Activated naive CD4-positive, alpha-beta T cell treated with anti-CD3 and anti-CD28 coated beads for 36 hours (primary cell): ENCODE measurements at places on chromosomes 6 and 20. TPM values are rescaled to one million over a fixed set of nuclear protein-coding genes. Genes with fewer than 3 reads are reported as not detected.
A peak's percentile ranks its signal among the peaks of the same experiment; 100 is the strongest.

DNA sequence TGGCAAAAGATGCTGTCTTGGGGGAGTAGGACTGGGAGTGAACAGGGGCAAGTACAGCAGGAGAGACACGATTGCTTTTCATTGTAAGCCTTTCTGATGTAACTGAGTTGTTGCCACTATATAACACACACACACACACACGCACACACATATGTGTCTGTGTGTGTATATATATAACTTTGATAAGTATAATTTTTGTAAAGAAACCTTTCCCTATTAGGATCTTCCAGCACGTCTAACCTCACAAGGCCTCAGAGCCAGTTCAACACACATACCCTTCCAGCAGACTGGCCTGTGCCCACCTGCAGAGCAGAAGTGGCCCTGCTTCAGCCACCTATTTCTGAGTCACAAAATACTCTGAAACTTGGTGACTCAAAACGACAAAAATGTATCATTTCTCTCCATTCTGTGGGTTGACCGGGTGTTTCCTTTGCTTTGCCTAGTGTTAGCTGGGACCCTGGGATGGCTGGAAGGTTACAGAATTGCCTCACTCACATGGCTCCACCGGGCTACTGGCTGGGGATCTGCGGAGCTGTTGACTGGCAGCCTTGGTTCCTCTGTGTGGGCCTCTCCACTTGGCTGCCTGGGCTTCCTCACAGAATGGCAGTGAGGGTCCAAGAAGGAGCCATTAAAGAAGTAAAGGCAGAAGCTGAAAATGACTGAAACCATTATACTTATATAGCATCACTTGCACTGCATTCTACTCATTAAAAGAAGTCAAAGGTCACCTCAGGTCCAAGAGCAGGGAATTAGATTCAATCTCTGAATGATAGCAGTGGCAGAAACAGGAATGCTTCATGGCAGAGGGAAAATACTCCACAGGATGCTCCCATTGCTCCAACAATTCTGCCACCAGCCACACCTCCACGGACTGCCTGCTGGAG, 126.4 kb downstream of the BANF2 start:
- no peak overlapping the region for H3K4me3 ChIP-seq
- H3K27me3 ChIP-seq = no peaks in the 10 kb centered on the region
- H3K36me3 ChIP-seq = no peaks in the 10 kb centered on the region
- peaks cover 8% of the 10 kb centered on the region for H3K4me1 ChIP-seq
- DNase-seq = peak; percentile 19

DNA sequence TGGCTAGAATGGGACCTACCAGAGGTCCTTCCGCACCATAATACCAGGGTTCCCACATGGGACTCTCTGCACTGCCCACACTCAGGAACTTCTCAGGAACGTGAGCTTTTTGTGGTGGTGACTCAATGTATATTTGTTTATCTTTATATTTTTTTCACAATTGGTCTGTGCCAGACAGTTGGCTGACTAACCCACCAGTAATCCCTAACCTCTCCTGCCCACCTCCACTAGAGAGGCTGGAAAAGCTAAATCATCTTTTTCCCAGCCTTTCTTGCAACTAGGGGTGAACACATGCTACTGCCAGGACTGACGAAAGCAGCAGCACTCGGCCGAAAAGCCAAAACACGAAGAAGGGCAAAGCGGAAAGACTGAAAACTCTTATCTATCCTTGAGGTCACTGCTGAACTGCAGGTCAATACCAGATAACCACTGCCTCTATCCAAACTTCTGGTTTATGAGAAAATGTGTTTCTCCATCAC, 112.9 kb downstream of the TRERF1 start:
- H3K36me3 ChIP-seq = no peaks in the 10 kb centered on the region
- H3K4me1 ChIP-seq = peaks cover 49% of the 10 kb centered on the region
- H3K27me3 ChIP-seq = no peaks in the 10 kb centered on the region
- peak overlapping the region; percentile 5 for H3K4me3 ChIP-seq
- H3K27ac ChIP-seq = peak overlapping the region; percentile 64

The PCK1 gene
- total RNA-seq = not detected

The IMPG1 gene
- not detected for total RNA-seq

- no peak overlapping the region for H3K4me3 ChIP-seq
- no peak for DNase-seq
- no peaks in the 10 kb centered on the region for H3K27me3 ChIP-seq
- H3K27ac ChIP-seq = no peak overlapping the region
- no peaks in the 10 kb centered on the region for H3K36me3 ChIP-seq
Measured at GRCh38 chr6:67759001-67759400, 876.1 kb upstream of the ADGRB3 start.

DNA sequence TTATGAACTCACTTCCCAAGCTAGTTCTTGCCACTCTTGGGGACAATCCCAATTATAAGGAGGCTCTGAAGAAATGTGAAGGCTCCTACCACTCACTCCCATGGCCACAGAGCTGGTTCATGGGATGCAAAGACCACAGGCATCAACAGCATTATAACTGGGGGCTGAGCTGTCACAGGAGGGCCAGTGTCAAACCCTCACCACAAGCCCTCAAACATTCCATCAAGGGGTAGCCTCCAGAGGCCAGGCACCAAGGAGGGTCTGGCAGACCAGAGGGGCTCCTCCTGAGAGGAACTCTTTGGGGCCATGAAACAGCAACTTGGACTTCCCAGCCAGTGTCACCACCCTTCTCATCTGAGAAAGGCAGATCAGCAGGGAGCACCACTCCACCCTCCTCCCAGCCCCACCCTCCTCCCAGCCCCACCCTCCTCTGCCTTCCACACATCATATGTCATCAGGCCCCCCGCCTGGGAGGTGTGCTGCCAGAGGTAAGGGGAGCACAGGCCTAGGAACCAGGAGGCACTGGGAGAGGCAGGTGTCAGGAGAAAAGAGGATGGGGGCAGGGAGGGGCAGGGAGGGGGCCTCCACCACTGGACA, 1.2 kb upstream of the TSPO2 start:
- no peak overlapping the region for H3K4me3 ChIP-seq
- H3K27me3 ChIP-seq = no peaks in the 10 kb centered on the region
- H3K36me3 ChIP-seq = peaks cover 1% of the 10 kb centered on the region
- H3K27ac ChIP-seq = no peak overlapping the region
- no peak for DNase-seq
- H3K4me1 ChIP-seq = peaks cover 3% of the 10 kb centered on the region

DNA sequence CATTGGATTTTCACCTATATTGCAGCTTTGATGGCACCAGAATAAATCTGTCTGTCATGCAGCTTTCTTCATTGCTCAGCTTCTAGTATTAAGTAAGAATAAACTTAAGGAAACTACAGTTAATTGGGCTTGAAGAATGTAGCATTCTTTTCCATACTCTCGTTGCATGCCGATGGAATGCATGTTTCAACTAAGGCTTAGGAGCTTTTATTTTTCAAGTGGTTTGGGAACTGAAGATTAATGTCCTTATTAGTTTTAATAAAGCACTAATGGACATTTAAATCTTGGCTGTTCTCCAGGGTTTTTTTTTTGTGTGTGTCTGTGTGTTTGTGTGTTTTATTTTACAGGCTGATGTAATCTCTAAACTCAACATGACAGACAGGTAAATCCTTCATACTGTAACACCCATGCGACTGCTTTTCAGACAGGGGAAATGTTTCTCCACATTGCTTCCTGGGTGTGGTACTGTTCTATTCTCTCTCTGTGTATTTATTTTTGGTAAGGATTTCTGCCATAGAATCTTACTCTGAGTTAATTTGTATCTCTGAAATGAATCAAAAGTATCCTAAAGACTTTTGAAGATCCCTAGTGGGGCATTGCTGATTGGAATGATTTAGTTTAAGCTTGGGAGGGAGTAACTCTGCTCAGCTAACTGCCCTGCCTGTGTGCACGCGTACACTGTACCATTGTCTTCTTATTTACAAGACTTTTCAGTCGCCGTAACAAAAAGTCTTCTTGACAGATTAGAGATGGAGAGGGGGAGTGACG, 38.0 kb downstream of the SLC9A8 start:
- DNase-seq = no peak
- H3K27me3 ChIP-seq = no peaks in the 10 kb centered on the region
- peaks cover 17% of the 10 kb centered on the region for H3K36me3 ChIP-seq
- H3K4me3 ChIP-seq = no peak overlapping the region

GRCh38 chr6:43733471-43734293, 36.3 kb upstream of the VEGFA start:
- H3K4me3 ChIP-seq = no peak overlapping the region
- H3K27me3 ChIP-seq = no peaks in the 10 kb centered on the region
- peak overlapping the region; percentile 83 for H3K27ac ChIP-seq
- peaks cover 21% of the 10 kb centered on the region for H3K4me1 ChIP-seq
- peak; percentile 87 for DNase-seq

- peaks cover 5% of the 10 kb centered on the region for H3K4me1 ChIP-seq
- no peaks in the 10 kb centered on the region for H3K27me3 ChIP-seq
- no peak for DNase-seq
- H3K4me3 ChIP-seq = no peak overlapping the region
- no peak overlapping the region for H3K27ac ChIP-seq
- peaks cover 3% of the 10 kb centered on the region for H3K36me3 ChIP-seq
Measured at GRCh38 chr6:135759831-135760230, 91.7 kb upstream of the PDE7B start.

DNA sequence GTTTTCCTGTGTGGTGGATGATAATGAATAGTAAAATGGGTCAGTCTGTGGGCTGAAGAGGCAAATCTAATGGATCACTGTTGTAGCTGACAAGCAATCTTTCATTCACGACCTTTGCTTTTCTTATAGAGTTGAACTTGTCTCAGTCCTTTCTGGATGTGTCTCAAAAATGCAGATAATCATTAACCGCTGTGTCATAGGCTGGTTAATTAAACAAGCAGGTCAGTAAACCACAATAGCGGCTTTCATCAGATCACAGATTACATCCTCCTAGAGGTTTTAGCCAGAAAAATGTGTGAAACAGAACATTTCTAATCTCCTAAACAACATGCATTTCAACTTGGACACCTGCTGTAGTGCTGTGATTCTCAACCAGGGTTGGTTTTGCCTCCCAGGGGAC, 2.5 kb upstream of the METTL24 start:
- H3K27ac ChIP-seq = no peak overlapping the region
- DNase-seq = no peak
- H3K4me1 ChIP-seq = peaks cover 11% of the 10 kb centered on the region
- H3K36me3 ChIP-seq = no peaks in the 10 kb centered on the region
- H3K4me3 ChIP-seq = no peak overlapping the region

GRCh38 chr6:42451333-42452170, at the start of gene TRERF1:
TSS of gene TRERF1 (minus strand) at chr6:42451926. CDS start at chr6:42269590, 182,336 bp downstream.
- peaks cover 3% of the 10 kb centered on the region for H3K36me3 ChIP-seq
- H3K27ac ChIP-seq = peak within 1 kb of the TSS; percentile 81
- peak; percentile 58 for DNase-seq
- H3K4me3 ChIP-seq = peak within 1 kb of the TSS; percentile 88
